ENCODE measurements at places on chromosomes 12 and 14. TPM values are rescaled to one million over a fixed set of nuclear protein-coding genes. Genes with fewer than 3 reads are reported as not detected.

Gene SLC24A4
- total RNA-seq: 0.03 TPM

Gene ST8SIA1
- total RNA-seq: 2.5 TPM

Gene SLCO1B1
- not detected for total RNA-seq

Gene NPAS3
- 0.18 TPM for total RNA-seq

Gene PRPF40B
- 10.5 TPM for total RNA-seq

Gene PIANP
- total RNA-seq: 0.45 TPM

Gene TSHR
- not detected for total RNA-seq

Gene ZBTB25
- total RNA-seq: 6.0 TPM

Gene APEX1
- 139 TPM for total RNA-seq

Gene RNASE3
- not detected for total RNA-seq

Gene VRTN
- not detected for total RNA-seq

Gene CMKLR1
- total RNA-seq: 0.21 TPM

Gene ENTPD5
- total RNA-seq: 7.2 TPM

All from HT1080 (cell line).